CD4-positive, alpha-beta T cell treated with Interferon gamma for 1 hour (primary cell): ENCODE measurements at places on chromosomes 7 and 10.

DNA sequence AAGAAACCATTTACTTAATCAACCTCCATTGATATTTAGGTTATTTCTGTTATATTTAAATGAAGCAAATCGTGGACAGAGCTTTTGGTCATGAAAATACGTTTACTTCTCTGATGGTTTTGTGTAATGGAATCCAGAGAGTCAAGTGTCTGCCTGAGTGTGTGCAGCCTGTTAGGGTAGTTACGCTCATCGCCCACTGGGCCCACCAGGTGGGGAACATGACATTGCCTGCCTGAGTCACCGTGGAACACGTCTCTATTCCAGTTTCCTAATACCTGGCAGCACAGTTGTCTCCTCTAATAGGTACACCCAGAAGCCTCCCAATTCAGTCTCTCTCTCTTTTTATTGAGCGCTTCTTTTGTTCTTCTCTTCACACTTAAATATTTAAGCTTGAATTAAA, 91.0 kb downstream of the ADCY1 start:
- no peak for DNase-seq

DNA sequence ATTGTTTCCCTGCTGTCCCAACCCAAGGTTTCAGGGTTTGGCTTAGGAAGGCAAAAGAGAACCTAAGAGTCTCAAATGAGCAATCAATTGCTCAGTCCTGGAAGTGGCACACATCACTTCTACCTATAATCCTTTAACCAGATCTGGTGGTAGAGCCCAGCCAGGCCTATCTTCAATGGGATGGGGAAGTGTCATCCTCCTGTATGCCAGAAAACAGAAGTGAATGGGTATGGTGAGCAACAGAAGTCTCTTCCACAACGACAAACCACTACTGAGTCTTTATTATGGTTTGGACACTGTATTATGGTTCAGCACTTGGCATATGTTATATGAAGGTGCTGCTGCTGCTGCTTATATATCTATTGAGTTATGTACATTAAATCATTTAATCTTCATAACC, 3.0 kb upstream of the AKR1B1 start:
- DNase-seq, result no peak

DNA sequence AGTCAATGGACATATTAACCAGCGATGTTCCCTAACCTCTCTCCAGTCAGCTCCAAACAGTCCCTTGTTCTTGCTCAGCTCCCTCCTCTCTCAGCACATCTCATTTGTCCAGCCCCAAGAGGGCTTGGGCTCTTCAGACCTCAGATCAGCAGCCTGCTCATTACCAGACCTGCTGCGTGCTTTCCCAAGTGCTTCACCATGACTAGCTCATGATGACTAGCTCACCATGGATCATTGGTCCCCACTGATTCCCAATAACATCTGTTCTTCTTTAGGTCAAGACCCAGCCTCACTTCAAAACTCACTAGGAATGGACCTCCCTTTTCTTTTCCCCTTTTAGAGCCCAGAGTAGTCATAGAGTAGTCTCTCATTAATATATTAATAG, 121.9 kb downstream of the SLC16A9 start:
- DNase-seq, result no peak

- DNase-seq, result peak; percentile 30
Observed at GRCh38 chr10:103763374-103764202, 91.8 kb downstream of the SH3PXD2A start.

- no peak for DNase-seq
Observed at GRCh38 chr10:484441-484924, 205.0 kb downstream of the DIP2C start.

GRCh38 chr7:80521809-80522208, 9.9 kb upstream of the GNAT3 start:
- no peak for DNase-seq

DNA sequence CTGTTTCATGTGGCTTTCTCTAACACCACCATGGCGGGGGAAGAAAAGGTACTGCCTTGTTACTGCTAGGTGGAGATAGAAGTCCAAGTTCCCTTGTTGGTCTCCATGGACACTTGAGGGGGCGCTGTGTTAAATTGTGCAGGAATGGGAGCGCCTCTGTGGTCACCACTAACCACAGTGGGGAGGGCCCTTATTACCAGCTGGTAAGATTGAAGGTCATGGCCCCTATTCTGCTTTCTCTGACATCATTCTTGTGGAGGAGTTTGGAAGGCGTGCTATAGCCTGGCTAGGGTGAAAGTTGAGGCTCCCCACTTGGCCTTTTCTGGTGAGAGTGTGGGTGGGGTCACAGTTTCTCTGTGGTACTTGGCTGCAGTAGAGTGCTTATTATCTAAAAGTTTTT, 14.9 kb upstream of the MXI1 start:
- no peak for DNase-seq

GRCh38 chr7:10703981-10704380, 269.7 kb upstream of the PHF14 start:
- no peak for DNase-seq

- no peak for DNase-seq
Observed at GRCh38 chr10:112349521-112350085, 24.3 kb upstream of the ACSL5 start.

DNA sequence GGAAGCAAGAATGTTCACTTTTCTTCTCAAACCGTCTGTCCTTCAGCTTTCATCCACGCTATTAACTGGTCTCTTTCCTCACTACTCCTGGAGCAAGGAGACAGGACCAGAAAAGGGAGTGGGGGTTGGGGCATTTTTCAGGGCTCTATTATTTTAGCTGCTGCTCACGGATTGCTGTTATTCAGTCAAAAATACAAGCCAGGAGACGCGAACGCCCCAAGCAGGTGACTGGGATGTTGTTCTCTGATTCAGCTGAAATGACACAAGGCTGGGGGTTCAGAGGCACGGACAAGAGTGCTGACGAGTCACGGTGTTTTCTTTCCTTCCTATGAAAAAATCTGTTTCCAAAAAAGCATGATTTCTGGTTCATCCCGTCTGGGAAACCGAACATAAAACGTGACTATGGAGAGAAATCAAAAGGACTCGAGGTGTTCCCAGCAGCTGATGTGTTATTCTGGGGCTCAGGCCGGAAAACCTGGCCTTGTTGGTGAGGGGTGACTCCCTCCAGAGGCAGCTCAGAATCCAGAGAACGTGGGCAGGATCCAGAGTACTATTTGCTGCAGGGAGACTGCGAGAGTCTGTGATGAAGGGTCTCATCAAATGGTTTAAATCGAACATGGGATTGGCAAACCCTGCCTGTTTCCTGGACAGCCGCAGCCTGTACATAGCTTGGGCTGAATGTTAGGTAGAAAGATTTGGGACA, 3.5 kb upstream of the INHBA start:
- DNase-seq, result no peak

GRCh38 chr7:106126170-106126938, 14.2 kb upstream of the SYPL1 start:
- peak; percentile 32 for DNase-seq

- no peak for DNase-seq
Observed at GRCh38 chr7:133688483-133689239, 435.8 kb downstream of the EXOC4 start.

- no peak for DNase-seq
Observed at GRCh38 chr7:94594882-94595281, 61.1 kb downstream of the SGCE start.

DNA sequence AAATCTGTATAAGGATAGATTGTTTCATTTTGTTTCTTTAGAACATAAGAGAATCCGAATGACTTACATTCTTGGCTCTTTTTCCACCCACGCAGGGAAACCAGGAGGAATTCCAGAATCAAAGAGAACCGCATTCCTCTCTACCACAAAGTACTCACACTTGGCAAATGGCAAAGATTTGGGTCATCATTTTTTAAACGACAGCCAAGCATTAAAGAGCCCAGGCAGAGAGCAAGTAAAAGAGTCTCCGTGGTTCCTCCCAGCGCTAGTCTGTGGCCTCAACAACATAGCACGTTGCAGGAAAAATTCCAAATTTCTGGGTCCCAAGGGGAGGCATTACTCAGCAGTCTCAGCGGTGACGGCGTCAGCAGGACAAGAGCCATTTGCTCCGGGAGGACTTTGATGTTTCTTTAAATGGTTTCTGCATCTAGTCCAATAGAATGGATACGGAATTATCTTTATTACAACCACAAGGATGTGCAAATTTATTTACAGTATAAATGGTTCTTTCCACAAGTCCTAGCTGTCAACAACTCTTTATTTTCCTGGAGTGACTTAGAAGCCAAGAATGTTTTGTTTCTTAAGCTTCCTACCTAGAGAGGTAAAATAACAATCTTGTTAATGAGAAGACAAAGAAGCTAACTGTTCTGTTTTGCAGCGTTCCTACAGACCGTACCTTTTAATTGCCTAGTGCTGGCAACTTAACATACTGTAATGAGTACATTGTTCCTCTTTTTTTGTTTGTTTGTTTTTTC, 232.5 kb downstream of the SKIDA1 start:
- no peak for DNase-seq

DNA sequence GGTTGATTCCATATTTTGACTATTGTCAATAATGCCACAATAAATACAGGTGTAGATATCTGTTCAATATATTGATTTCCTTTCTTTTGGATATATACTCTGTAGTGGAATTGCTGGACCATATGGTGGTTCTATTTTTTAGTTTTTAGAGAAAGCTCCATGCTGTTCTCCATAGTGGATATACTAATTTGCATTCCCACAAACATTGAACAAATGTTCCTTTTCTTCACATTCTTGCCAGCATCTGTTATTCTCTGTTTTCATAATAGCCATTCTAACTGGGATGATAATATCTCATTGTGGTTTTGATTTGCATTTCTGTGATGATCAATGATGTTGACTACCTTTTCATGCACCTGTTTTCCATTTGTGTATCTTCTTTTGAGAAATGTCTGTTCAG, 973.7 kb downstream of the REEP3 start:
- no peak for DNase-seq

DNA sequence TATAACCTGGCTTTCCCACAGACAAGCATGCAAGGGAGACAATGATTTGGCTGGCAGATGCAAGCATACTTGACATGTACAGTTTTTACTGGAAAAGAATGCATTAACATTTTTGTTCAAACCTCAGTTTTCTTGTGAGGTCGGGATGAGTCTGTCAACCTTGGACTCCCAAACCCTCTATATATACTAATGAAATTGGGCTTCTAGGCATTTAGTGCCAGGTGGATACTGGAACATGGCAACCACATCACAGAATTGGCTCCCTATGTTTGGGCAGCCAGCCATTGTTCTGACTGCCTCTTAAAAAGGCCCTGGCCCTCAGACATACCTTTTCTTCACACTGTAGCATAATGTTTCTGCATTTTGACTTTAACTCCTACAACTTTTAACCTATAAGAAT, 39.1 kb downstream of the CDK6 start:
- DNase-seq, result no peak

DNA sequence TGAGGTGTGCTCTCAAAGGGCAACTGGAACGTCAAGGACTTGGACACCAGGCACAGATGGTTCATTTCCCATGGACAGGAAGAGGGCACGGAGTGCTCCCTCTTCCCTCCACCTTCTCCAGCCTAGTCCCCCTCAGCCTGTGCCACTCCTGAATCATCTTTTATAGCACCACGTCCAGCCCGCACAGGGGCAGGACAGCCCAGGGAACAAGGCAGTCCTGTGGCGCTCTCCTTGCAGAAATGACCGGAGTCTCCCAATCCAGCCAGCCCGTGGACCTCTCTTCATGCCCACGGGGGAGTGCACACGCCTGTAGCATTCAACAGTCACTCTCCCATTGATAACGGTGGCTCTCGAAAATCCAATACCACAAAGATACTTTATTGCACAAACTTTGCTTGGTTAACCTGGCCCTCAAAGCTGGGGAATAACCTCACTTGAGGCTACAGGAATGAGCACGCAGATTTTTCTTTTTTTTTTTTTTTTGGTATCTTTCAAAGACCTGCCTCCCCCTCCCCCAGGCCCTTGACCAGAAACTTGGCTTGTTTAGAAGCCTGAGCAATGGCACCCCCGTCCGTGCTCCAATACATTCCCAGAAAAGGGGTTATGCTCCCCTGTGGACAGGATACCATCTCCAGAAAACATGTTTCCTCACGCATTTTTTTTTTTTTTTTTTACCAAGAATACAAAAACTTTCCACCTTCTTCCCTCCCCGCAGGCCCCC, 733 bp downstream of the PRKCQ start:
- no peak for DNase-seq

- DNase-seq, result peak; percentile 36
Observed at GRCh38 chr7:74202841-74203556, 6.8 kb upstream of the LAT2 start.

- no peak for DNase-seq
Observed at GRCh38 chr7:73718438-73718881, 1.0 kb downstream of the STX1A start.

- DNase-seq, result no peak
Observed at GRCh38 chr7:134741907-134742635, 37.4 kb upstream of the CALD1 start.

- DNase-seq, result peak; percentile 76
Observed at GRCh38 chr10:6580279-6581029, 378 bp upstream of the PRKCQ start.

DNA sequence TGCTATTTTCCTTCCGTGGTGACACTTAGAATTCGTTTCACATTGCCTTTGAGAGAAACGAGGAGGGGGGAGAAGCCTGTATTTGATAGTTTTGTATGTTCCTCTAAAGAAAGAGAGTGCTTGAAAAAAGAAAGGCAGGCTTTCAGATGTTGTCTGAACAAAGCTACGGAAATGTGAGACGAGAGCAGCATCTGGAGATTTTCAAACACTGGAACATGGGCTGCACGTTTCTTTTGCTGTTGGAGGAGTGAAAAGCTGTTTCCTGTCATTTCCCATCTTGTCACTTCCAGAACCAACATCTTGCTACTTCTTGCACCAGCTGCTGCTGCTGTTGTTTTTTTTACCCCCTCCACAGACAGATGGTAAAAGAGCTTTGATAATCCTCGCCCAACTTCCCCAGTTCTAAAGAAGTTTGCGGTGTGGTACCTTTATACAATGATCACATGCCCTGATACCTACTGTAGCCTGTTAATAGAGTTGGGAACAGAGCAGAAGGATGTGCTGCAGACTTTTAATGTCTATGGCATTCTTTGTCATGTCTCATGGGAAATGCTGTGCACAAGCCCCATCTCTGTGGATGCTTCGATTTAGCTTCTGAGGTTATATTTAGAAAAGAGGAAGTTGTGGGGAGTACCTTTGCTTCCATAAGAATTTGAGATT, 408.1 kb downstream of the AUTS2 start:
- no peak for DNase-seq

GRCh38 chr7:78279457-78279856, 480.9 kb downstream of the PHTF2 start:
- no peak for DNase-seq

- no peak for DNase-seq
Observed at GRCh38 chr10:48885376-48885775, 54.3 kb downstream of the LRRC18 start.
